ENCODE measurements at places on chromosomes 16 and 17.

- no peak for DNase-seq
These were observed 217.8 kb downstream of the GRIN2A start for GRCh38 chr16:9964426-9964825.

DNA sequence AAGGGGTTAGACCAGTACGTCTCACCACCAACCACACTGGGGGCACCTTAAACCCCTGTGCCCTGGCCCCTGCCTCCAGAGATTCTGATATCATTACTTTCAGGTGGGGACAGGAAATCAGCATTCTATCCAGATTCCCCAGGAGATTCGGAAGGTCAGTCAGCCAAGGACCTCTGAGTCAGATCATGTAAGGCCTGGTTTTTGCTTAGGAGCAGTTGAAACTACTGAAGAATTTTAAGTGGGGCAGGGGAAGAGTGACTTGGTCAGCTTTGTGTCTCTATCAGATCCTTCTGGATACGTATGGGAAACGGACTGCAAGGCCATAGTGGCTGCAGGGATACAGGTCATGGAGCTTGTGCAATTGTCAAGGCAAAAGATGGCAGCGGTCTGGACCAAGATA, 9.0 kb downstream of the EMP2 start:
- DNase-seq, result no peak

- DNase-seq, result no peak
These were observed 15.3 kb upstream of the HEXD start for GRCh38 chr17:82402865-82403264.

- DNase-seq, result no peak
These were observed 304.7 kb downstream of the CA10 start for GRCh38 chr17:51853857-51854256.

GRCh38 chr17:50908860-50909764, 43.0 kb upstream of the TOB1 start:
- no peak for DNase-seq

- peak; percentile 91 for DNase-seq
These were observed 27.6 kb downstream of the STAT5B start for GRCh38 chr17:42248351-42249179.

DNA sequence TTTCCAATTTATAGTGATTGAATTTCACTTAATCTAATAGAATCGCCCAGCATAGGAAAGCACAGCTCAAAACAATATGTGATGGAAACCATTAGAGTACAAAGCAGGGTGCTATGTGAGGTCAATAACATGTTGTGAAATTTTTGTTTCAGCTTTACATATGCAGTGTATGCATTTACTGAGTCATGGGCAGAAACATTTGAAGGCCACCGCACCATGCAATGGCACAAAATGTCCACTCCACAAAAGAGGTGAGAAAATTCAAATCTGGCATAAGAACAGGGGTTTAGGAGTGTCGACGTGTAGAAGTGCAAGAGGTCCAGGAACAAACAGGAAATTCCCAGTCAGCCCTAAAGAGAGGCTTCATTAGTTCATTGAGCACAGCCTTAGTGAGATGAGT, 131.2 kb downstream of the ANKFN1 start:
- DNase-seq, result no peak

All from coronary artery (tissue), 2 donors.